ENCODE measurements at places on chromosomes 3 and 15.

GRCh38 chr15:75148280-75148679 lies 53.4 kb upstream of the C15orf39 start:
- DNase-seq, result no peak

- DNase-seq, result no peak
Observed at GRCh38 chr3:189300345-189300744, 128.6 kb downstream of the TPRG1 start.

GRCh38 chr3:64943866-64944265 lies 256.1 kb upstream of the ADAMTS9 start:
- no peak for DNase-seq

DNA sequence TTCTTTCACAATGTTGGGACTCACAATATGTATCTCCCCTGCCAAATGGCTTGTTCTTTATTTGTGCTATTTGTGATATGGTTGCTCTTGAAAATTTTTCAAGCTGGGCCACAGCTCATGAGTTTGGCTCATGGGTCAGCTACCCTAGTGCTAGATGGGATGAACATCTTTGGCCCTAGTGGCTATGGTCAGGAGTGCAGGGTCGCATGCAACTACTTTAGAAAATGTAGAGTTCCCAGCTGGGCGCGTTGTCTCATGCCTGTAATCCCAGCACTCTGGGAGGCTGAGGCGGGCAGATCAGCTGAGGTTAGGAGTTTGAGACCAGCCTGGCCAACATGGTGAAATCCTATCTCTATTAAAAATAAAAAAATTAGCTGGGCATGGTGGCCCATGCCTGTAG lies 55.8 kb downstream of the POLR2M start:
- no peak for DNase-seq

- no peak for DNase-seq
Observed at GRCh38 chr15:77581896-77582569, 50.7 kb downstream of the LINGO1 start.

DNA sequence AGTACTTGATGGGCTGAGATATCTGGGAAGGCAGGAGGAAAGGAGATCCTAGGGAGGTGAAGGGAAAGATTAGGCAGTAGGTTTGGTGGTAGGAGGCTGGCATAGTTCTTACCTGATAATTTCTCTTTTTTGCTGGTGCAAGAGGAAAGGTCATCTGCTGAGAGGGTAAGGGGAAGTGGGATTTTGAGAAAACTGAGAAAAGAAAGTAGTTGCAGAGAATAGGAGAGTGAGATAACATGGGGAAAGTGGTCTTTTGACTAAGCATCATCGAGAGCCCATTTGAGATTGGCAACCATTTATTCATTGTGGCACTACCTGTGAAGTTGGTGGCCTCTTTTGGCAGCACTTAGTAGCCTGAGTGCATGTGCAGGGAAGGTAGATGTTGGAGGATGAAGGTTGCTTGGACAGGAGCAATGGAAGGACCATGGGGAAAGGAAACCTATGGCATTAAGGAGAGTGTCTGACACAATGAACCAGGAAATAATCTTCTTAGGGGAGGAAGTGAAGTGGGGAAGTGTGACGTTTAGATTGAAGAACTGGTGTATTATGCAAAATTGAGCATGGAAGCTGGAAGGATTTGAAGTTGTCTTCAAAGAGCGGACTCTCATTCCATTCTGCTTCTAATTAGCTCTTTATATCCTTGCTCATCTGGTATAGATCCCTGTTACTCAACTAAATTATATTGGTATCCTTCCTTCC lies 21.9 kb upstream of the USP13 start:
- DNase-seq, result no peak
